ENCODE measurements at places on chromosomes 16 and 17. TPM values are rescaled to one million over a fixed set of nuclear protein-coding genes. Genes with fewer than 3 reads are reported as not detected.

- no peaks in the 10 kb centered on the region for H3K27me3 ChIP-seq
- peak overlapping the region; percentile 83 for H3K4me3 ChIP-seq
- DNase-seq, result no peak
- H3K36me3 ChIP-seq, result peaks cover 12% of the 10 kb centered on the region
- H3K27ac ChIP-seq, result peak overlapping the region; percentile 93
- H3K4me1 ChIP-seq, result peaks cover 25% of the 10 kb centered on the region
Measured at GRCh38 chr17:81923302-81924260, 4.0 kb downstream of the MAFG start.

- DNase-seq, result no peak
- no peaks in the 10 kb centered on the region for H3K27me3 ChIP-seq
- H3K27ac ChIP-seq, result peak overlapping the region; percentile 53
- H3K36me3 ChIP-seq, result peaks cover 59% of the 10 kb centered on the region
- no peak overlapping the region for H3K4me3 ChIP-seq
Measured at GRCh38 chr17:82266142-82266541, 7.4 kb downstream of the CSNK1D start.

DNA sequence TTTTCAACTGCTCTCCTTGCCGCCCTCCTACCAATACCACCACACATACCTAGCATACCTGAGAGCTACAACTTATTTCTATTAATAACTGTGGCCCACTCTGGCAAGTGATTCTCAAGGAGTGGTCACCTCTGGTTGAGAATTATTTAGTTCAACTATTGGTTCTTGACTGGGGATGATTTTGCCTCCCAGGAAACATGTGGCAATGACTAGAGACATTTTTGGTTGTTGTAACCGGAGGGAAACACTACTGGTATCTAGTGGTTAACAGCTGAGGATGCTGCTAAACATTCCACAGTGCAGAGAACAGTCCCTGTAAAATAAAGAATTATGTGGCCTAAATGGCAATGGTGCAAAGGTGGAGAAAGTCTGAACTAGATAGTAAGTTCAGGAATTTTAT, 96.7 kb downstream of the TRIM37 start:
- H3K4me1 ChIP-seq, result no peaks in the 10 kb centered on the region
- no peak for DNase-seq
- no peak overlapping the region for H3K4me3 ChIP-seq

The TOP2A gene
- total RNA-seq, result 65.8 TPM

All from type B pancreatic cell (in vitro differentiated cells).